ENCODE measurements at places on chromosomes 4 and X. TPM values are rescaled to one million over a fixed set of nuclear protein-coding genes. Genes with fewer than 3 reads are reported as not detected.

Gene RHOXF2B
- total RNA-seq: not detected

GRCh38 chr4:10122236-10122932, 5.8 kb upstream of the WDR1 start:
- DNase-seq: no peak

DNA sequence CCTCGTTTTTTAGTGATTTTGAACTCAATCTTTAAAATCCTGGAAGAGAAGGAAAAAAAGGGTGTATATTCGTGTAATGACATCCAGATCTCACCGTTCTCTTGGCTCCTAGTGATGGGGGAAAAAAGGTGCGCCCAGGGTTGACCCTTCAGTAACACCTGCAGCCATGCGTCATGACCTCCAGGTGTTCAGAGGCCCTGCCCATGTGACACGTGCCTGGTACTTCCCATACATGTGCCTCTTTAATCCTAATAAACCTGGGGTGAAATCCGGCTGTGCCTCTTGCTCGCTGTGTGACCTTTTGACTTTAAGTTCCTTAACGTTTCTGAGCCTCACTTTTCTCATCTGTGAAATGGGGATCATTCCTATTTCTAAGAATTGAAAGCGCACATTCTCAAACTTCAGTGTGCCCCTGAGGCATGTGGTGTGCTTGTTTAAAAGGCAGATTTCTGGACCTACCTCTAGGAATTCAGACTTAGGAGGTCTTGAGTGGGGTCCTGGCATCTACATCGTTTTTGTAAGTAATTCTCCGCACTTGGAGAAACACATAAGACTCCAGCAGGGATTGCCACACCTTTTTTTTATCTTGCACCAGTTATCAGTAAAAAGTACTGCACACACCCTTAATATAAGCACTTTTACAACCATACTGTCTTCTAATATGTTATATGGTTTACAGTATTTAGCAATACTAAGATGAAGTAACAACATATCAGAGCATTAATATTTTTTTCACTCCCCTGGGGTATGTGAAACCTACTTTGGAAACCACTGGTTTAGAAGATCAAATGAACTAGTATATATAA, 90.1 kb downstream of the RELL1 start:
- DNase-seq: no peak

Gene SYTL5
- total RNA-seq: 0.49 TPM

GRCh38 chrX:69616457-69617203, 717 bp downstream of the EDA start:
- DNase-seq: no peak

GRCh38 chr4:57430726-57431125, 320.5 kb upstream of the IGFBP7 start:
- no peak for DNase-seq

- DNase-seq: no peak
These were observed 6.3 kb upstream of the PPP2R2C start for GRCh38 chr4:6478546-6479220.

All from skin of body (tissue), 3 donors.